ENCODE measurements at places on chromosomes 5 and 9.

DNA sequence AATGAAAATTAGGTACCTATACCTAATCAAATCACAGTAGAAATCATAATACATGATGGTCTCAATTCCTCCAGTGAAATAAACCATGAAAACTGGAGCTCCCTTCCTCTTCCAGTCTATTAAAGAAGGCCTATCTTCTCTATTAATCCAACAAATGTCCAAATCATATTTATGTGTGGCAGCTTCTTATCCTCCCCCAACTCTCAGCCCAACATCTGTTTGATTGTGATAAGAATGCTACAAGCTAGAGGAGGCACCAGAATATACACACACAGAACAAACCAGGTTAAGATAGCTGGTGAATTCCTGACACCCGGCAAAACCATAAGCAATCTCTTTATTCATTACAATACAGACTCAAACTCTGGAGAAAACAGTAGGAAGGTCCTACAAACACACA, 110.8 kb downstream of the FBXL17 start:
- no peak for DNase-seq

GRCh38 chr9:129921905-129922304, 86.6 kb downstream of the USP20 start:
- no peak for DNase-seq

GRCh38 chr9:91842358-91843049, 107.5 kb downstream of the ROR2 start:
- DNase-seq: no peak

GRCh38 chr9:21294904-21295538, 10.1 kb downstream of the IFNA5 start:
- no peak for DNase-seq

DNA sequence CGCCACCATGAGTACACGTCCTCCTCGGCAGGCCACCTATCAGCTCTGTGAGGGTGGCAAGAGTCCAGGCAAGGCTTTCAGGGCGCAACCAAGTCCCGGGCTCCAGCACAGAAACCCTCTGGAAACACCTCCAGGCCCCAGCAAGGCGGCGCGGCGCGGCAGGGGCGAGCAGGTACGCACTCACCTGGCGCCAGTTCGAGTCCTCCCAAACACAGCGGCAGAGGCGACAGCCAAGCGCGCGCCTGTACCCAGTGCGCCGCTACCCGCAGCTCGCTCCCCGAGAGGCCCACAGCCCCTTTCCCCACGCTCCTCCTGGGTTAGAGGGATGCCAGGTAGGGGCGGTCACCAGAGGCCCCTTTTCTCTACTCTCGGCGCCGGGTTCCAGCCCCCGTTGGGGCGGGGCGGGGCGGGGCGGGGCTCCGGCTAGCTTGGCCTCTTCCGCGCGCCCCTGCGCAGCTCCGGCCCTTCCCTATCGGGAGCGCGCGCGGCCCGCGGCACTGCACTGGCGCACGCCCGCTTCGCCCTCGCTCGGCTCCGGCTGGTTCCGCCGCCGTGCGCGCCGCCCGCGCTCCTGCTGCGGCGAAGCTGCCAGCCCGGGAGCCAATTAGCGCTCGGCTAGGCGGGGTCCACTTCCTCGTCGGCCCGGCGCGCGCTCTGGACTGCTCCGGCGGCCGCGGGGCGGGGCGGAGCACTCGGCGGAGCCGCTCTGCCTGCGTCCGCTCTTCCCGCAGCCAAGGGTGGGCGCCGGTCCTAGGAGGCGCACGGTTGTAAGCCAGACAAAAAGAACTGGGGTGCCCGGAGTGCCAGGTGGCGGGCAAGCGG, at the start of the genes NMRK1 and OSTF1:
NMRK1 (minus strand) TSS at position 332 of the 822 bp plus-strand sequence. CDS start 5,040 bp downstream, outside the sequence.
OSTF1 (plus strand) TSS at position 691 of the 822 bp plus-strand sequence. CDS start 179 bp downstream, outside the sequence.
- DNase-seq: peak; percentile 94

GRCh38 chr9:133148199-133149129, 15.2 kb downstream of the GBGT1 start:
- peak; percentile 73 for DNase-seq

- DNase-seq: peak; percentile 42
Measured at GRCh38 chr5:74543162-74543995, 97.1 kb downstream of the ENC1 start.

- DNase-seq: no peak
Measured at GRCh38 chr9:113882636-113883164, 6.6 kb downstream of the ZNF618 start.

- DNase-seq: no peak
Measured at GRCh38 chr5:150512368-150512747, 4.4 kb downstream of the NDST1 start.

DNA sequence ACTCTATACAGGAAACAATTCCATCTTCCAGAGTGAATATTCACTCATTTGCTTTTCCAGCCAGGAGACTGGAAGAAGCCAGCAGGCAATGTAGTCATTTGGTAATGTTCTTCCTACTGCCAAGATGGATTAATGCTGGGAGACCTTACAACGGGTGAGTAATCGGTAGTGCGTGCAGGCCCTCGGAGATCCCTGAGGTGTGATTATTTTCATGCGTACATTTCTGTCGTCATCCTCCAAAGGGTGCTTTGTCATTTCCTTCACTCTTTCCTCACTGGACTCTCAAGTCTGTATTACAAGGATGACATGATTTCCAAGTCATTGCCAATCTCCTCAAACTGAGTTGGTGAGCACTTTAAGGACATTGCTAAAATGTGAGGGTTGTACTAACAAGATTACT, 263.5 kb downstream of the CWC27 start:
- no peak for DNase-seq

GRCh38 chr5:31417512-31417911, 114.4 kb downstream of the DROSHA start:
- DNase-seq: no peak

GRCh38 chr9:120874226-120875194, 2.5 kb downstream of the PHF19 start:
- no peak for DNase-seq

- no peak for DNase-seq
Measured at GRCh38 chr9:110571801-110572483, 7.6 kb downstream of the SVEP1 start.

DNA sequence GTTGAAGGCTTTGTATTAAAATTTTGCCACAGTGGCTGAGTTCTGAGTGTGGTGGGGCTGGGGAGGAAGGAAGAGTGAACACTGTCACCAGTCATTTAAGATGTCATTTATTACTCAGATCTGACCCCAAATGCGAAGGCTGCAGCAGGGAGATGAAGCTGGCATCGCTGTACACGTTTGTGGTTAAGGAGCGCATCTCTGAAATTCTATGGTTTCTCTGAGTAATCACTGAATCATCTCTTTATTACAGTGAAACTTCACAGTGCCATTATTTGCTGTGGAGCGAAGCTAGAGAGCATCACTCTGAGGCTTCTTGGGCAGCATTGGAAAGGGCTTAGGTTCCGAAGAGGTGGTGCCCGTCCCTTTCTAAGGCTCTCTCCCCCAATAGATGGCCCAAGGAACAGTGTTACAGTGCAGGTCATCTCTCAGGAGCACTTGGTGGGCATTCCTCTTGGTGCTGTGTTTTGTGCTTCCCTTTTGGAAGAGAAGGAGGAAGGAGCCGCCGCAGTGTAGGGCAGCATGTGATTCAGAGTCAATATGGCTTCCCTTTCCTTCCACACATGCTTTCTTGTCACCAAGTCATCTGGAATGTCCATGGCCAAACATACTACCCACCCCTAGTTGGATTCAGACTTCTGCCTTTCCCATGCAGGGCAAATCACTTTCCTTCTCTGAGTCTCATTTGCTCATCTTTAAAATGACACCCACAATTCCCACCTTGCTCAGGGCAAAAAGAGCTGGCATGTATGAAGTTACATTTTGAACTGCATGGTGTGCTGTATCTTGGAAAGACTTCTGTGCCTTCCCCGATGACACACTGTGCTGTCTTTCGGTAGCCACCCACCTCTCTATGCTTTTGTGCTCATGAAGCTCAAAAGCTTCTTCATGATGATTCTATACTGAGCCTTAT, 9.3 kb upstream of the TEX48 start:
- no peak for DNase-seq

DNA sequence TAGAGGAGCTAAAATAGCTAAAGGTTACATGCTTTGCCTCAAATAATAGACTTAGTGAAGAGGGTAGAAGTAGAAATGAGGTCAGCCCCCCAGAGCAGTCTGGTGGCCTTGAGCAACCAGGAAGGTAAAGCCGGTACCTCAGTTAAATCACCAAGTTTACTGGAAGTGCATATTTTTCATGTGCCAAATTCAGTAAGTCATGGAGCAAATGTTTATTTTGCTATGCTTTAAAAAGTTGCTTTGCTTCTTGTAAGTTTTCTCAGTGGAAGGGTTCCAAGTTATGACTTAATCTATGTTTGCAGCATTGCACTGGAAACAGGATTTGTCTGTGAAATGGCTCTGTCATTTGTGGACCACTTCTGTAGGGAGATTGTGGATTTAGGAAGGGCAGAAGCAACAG, 256.7 kb downstream of the ARRDC3 start:
- no peak for DNase-seq

- DNase-seq: no peak
Measured at GRCh38 chr5:119220576-119221197, 135.1 kb upstream of the TNFAIP8 start.

GRCh38 chr9:135850737-135851136, 56.6 kb downstream of the CAMSAP1 start:
- DNase-seq: no peak

- DNase-seq: no peak
Measured at GRCh38 chr5:56406221-56406620, 173.1 kb upstream of the ANKRD55 start.

GRCh38 chr5:174242573-174242972, 197.1 kb downstream of the NSG2 start:
- DNase-seq: no peak

DNA sequence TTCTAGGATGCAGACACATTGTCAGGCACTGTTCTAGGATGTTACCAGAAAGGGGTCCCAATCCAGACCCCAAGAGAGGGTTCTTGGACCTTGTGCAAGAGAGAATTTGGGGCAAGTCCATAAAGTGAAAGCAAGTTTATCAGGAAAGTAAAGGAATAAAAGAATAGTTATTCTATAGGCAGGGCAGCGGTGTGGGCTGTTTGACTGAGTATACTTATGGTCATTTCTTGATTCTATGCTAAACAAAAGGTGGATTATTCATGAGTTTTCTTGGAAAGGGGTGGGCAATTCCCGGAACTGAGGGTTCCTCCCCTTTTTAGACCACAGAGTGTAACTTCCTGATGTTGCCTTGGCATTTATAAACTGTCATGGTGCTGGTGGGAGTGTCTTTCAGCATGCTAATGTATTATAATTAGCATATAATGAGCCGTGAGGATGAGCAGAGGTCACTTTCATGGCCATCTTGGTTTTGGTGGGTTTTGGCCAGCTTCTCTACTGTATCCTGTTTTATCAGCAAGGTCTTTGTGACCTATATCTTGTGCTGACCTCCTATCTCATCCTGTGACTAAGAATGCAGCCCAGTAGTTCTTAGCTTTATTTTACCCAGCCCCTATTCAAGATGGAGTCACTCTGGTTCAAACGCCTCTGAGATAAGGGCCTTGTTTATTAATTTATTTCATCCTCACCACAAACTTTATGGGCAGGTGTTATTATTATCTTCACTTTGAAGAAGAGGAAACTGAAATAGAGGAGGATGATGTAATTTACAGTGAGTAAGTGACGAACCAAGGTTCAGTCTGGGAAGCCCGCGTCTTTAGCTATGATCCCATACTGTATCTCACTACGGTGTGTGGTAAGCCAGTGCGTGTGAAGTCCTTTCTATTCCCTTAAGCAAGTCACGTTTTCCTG, 186.0 kb upstream of the KLF4 start:
- DNase-seq: no peak

DNA sequence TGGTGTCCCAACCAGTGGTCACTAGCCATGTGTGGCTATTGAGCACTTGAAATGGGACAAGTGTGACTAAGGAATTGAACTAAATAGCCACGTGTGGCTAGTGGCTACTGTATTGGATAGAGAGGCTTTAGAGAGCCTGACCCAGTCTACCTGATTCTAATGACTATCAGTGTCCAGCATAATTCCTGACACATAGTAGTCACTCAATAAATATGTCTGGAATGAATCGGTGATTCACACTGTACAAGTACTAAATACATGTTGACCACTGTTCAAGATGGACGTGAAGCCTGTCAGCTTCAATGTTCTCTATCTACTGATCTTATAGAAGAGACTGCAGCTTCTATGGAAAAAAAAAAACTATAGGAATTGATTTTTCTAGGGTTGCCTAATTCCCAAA, 57.7 kb upstream of the MAST4 start:
- DNase-seq: no peak

DNA sequence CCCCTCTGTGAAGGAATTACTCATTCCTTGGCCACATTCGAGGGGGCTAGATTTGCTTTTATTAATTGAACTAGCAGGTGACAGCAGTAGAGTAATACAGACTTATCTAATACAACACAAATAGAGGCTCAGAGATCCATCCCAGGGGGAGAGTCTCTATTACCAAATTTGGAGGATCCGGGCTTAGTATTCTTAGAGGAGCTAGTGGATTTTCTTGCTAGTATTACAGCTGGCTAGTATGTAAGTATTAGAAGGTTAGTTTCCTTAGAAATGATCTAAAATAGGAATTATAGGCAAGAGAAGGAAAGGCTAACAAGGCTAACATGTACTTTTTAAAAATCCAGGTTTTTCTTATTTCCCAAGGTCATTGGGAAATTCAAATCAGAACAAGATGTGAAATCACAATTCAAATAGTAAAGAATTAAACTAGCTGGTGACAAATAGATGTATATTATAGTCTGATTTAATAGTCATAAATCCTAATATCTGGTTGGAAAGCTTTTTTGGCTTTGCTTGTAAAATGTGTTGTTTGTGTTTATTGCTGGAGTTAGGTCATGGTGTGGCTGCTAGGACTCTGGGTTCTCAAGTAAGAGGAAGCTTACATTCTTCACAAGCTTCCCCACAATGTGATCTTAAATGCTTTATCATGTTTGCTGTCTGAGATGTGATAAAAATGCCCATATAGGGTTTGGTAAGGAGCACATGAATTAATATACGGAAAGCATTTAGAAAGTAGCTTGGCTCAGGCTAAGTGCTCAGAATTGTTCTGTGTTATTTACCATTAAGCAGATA, 160.4 kb upstream of the MPDZ start:
- DNase-seq: no peak

- DNase-seq: no peak
Measured at GRCh38 chr9:117526674-117527073, 111.8 kb upstream of the ASTN2 start.

DNA sequence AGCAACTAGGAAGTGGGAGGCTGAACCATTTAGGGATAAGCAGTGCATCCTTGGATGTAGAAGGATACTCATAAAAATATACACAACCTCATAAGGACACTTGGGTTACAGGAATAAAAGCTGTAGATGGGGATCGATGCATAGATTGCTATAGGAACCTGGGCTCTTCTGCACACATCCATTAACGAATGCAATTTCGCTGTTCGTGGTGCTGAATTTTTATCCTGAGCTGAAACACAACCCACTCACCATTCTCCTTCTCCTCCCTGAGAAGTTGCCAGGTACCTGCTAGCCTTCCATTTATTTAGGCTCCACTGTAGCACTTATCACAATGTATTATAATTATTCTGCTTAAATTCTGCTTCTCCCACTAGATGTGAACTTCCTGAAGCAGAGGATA, 320.6 kb upstream of the BRINP1 start:
- DNase-seq: peak; percentile 9

GRCh38 chr5:41403846-41404245, 106.6 kb downstream of the PLCXD3 start:
- DNase-seq: no peak
